ENCODE measurements at places on chromosomes 13 and 19. TPM values are rescaled to one million over a fixed set of nuclear protein-coding genes. Genes with fewer than 3 reads are reported as not detected.
A peak's percentile ranks its signal among the peaks of the same experiment; 100 is the strongest.

OVOL3 gene
- not detected for total RNA-seq

DNA sequence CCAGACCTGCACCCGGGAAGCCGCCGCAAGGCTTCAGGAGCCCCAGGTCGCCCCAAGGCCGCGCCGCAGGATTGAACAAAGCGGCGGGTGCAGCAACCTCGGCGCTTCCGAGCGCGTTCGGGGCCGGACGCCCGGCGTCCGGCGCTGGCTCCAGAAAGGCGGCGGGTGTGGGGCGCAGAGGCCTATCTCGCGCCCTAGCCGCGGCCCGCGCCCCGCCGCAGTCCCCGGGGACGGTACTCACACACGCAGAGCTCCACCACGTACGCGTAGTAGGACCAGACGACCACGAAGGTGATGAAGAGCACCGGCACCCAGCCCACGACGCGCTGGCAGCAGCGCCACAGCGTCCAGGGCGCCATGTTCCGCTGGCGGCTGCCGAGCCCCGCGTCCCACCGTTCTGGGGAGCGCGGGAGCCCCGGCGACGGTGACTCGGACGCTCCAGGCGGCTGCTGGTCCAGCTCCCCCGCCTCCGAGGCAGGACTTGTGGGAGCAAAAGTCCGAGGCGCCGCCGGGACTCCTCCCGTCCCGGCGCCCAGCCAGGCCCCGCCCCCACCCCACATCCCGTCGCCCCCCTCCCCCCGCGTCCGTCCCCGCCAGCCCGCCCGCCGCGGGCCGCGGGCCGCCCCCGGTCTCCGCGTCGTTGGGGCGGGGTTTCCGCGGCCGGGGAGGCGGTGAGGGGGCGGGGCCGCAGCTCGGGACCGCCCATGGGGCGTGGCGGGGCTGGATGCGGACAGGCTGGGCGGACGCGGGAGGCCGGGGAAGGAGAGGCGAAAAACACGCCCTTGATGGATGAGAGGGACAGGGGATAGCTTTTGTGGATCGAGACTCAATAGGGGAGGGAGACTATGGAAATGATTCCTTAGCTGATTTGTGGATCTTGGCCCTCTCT, at the start of gene ZDHHC20:
Gene ZDHHC20 (minus strand): TSS at position 491 of the 889 bp plus-strand sequence. CDS start 132 bp downstream, at position 359.
- DNase-seq: peak; percentile 59

FARP1 gene
- 16.4 TPM for total RNA-seq

OXGR1 gene
- not detected for total RNA-seq

DNA sequence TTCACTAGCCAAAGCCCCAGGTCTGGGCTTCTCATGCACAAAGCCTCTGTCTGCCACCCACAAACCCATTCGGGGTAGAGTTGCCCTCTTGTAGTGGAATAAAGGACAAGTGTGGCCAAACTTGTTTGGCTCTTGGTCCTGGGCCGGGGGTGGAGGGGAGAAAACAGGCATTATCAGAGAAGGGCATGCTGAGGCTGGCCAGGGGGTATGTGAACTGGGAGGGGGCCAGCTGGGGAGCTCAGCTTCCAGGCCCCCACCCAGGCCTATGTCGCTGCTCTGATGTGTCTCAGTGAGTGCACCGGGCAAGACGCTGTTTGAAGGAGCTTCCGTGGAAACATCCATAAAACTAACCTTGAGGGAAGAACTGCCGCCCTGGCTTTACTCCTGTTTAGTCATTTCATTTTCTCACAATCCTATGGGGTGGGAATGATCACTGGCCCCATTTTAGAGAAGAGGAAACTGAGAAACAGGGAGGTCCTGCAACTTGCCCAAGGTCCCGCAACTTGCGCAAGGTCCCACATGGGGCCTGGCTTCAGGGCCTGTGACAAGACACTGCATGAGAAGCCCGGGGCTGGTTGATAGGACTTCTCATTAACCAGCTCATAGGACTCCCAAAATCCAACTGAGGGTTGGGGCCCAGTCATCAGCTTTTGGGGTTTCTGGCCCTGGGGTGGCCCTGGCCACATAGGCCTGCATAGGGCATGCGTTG, 30.8 kb downstream of the CCNE1 start:
- DNase-seq: no peak

DNA sequence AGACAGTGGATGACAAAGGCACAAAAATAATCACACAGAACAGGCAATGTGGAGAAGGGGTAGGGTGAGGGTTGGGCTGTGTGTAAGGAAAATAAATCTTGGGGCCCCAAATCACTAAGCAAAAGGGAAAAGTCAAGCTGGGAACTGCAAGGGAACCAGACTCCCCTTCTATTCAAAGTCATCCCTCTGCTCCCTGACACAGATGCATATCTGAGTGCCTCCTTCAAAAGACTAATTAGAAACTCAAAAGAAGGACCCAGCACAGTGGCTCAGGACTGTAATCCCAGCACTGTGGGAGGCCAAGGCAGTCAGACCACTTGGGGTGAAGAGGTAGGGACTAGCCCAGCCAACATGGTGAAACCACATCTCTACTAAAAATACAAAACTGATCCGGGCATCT, 18.3 kb downstream of the ZNF611 start:
- DNase-seq: no peak

GRCh38 chr19:39438270-39438934, 2.7 kb upstream of the RPS16 start:
- DNase-seq: peak; percentile 41

GRCh38 chr19:55305983-55306562, 19.1 kb downstream of the TMEM150B start:
- peak; percentile 46 for DNase-seq

- DNase-seq: peak; percentile 84
These were observed at the start of gene ZNF573 for GRCh38 chr19:37779127-37780005. ZNF573 (minus strand) TSS chr19:37779586; CDS start chr19:37773729, 5,857 bp downstream.

WDR83 gene
- total RNA-seq: 15.1 TPM

DNA sequence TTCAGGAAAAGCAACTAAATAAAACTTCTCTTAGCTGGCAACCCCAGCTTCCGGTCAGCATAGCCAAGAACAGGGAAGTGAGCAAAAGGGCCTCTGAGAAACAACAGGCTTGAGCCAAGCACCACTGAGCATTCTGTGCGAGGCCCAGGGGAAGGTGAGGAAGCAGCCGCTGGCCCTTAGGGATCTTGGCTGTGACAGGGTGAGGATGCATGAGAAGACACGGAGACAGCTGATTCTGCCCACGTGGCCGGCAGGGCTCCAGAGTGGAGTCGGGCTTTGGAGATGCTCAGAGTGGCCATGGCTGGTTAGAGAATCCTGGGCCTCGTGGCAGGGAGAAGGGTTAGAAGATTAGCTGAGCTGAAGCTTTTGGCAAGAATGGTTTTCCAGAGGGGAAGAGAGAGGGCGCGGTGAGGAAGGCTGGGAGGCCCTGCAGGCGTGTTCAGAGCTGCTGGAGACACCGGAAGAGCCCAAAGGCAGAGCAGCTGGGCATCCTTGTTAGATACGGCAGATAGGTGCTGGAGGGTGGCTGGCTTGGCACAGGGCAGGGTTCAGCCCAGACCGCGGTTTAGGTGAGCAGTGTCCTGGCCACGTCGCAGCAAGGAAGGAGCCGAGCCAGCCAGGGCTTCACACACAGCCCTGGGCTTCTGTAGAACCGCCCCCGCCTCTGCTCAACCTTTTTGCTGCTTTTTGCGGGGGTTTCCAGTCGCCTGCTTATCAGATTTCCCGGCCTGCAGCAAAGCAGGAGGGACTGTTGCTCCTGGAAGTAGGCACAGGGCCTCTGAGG, 17.3 kb downstream of the UPF1 start:
- no peak for DNase-seq

- DNase-seq: peak; percentile 61
These were observed 31.0 kb downstream of the RUBCNL start for GRCh38 chr13:46355901-46356590.

DNA sequence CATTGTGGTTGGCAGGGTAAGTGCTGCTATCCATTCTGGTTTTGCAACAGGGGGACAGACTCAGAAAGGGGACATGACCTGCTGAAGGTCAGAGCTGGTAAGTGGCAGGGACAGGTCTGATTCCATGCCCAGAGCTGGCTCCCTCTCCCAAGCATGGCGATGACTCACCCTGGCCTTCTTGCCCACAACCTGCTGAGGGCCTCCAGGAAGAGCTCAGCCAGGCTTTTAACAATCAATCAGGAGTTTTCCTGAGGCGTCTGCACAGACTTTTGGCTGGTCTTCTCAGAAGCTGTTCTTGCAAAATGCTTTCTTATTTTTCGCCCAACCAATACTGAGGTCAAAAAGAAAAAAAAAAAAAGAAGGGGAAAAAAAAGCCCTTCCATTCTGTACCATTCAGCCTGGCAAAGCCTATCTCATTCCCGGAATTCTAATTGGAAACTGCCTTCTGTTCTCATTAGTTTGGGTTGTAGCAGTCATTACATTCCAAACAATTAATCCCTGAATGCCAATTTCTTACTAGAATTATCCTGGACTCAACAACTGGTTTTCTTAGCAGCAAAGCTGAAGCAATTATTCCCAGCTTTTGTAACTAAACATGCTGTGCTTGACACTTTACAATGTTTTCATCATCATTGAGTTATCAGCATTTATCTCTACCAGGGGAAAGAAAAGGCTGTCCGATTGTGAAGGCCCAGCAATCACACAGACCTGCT, 17.7 kb downstream of the SIAH3 start:
- peak; percentile 83 for DNase-seq

OR4F17 gene
- not detected for total RNA-seq

- DNase-seq: no peak
These were observed 20.9 kb downstream of the CFAP97D2 start for GRCh38 chr13:114199954-114200353.

CASP14 gene
- total RNA-seq: not detected

GRCh38 chr13:31756346-31756745, 17.0 kb downstream of the RXFP2 start:
- peak; percentile 94 for DNase-seq

GRCh38 chr19:42412227-42412626, 15.0 kb downstream of the LIPE start:
- DNase-seq: peak; percentile 38

DNA sequence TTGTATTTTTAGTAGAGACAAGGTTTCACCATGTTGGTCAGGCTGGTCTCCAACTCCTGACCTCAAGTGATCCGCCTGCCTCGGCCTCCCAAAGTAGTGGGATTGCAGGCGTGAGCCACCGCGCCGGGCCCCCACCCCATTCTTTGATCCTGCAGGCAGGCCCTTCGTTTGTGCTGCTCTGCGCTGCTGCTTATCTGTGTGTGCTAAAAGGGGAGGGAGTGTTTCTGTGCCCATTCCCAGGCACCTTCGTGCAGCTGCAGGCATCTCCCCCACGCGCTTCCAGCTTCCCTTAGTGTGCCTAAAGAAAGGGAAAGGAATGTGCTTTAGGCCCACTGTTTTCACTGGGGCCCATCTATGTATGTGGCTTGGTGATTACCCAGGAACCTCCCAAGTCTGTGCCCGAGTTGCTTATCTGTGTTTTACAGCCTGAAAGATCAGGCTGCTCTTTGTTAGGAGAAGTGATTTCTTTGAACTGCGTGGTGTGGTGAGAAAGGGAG, 27.2 kb downstream of the EPN1 start:
- DNase-seq: no peak

DCT gene
- total RNA-seq: not detected

GRCh38 chr13:23771552-23771951, 117.6 kb downstream of the MIPEP start:
- no peak for DNase-seq

DNA sequence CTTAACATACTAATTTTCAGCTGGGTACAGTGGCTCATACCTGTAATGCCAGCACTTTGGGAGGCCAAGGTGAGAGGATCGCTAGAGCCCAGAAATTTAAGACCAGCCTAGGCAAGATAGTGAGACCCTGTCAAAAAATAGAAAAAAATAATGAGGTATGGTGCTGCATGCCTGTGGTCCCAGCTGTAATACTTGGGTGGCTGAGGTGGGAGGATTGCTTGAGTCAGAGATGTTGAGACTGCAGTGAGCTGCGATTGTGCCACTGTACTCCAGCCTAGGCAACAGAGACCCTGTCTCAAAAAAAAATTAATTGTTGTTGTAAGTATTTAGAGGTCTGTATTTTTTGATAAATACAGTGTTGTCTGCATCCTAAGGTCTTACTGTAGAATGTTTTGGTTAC, 66.8 kb downstream of the FNDC3A start:
- DNase-seq: no peak

RNF126 gene
- 40.9 TPM for total RNA-seq

DNA sequence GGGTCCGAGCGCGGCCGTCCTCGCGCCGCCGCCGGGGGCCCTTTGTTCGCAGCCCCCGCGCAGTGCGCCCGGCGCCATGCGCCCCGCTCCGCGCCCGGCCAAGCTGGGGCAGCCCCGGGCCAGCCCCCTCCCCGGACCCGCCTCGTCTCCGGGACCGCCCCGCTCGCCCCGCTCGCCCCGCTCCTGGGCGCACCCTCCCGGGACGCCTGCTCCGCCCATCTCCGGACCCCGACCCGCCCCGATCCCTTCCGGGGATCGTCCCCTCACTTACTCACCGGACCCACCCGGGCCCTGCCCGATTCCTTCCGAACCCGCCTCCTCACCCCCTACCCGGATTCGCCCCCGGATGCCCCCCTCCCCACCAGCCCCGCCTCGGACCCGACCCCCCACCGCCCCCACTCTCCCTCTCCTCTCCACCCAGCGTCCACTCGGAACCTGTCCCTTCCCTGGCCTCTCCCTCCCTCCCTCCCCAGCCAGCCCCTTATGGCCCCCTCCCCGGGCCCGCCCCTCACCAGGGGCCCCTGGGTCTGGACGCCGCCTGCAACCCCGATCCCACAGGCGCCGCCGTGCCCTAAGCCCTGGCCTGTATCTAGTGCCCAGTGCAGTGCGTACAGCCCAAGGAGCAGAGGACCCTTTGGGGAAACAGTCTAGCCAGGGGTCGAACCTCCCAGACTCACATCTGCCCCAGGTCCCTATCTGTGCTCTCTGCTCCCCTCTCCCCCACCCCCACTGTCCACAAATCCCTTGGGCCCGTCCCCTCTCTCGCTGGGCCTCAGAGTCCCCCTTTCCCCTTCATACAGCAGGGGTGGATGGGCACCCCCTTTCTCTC, at the start of gene CPAMD8:
Gene CPAMD8 (minus strand): TSS at position 105 of the 829 bp plus-strand sequence. CDS start 168 bp downstream, outside the sequence.
- no peak for DNase-seq

GRCh38 chr19:58409010-58409790, 751 bp downstream of the ZNF584 start:
- peak; percentile 47 for DNase-seq

- DNase-seq: no peak
These were observed 22.4 kb downstream of the TCF3 start for GRCh38 chr19:1630012-1630411.

PALM3 gene
- 6.2 TPM for total RNA-seq

ONECUT3 gene
- total RNA-seq: not detected

DNA sequence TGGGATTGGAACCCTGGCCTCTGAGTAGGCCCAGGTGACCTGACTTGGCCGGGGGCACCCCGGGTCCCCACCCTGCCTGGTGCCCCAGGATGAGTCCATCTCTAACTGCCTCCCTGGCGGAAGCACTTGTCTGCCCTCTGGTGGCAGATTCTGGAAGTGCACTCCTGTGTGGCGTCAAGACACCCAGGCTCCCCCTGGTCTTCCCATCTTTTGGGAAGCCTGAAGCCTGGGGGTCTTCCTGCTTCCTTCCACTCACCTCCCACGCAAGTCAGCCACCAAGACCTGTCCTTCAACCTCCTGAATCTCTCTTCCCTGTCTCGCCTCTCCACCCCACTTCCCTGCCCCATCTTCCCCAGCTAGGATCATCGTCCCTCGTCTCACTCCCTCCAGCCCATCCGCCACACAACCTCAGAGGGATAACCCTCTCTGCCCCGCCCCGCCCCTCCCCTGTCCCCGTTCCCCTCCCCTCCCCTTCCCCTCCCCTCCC, 7.4 kb downstream of the RABAC1 start:
- peak; percentile 63 for DNase-seq
